HCEC 1CT (cell line): ENCODE measurements at places on chromosomes 7 and 10.

DNA sequence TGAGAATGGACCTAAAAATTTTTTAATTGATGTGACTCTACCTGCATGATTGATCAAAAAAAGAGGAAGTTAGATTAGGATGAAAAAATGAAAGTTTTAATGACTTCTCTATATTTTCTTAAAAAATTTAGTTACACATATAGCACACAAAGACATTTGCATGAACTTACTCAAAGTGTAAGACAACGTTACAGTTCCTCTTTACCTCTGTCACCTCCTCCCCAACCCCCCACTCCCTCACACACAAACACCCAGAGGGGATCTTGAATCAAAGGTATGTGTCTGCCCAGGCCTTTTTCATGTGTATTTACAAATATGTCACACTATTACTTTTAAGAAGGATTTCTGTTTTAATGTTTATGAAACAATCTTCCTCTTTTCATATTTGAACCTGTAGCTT is 20.6 kb upstream of the CDCA7L start:
- DNase-seq, result no peak

- DNase-seq, result no peak
Measured at GRCh38 chr10:87757685-87758084, 60.3 kb downstream of the ATAD1 start.

DNA sequence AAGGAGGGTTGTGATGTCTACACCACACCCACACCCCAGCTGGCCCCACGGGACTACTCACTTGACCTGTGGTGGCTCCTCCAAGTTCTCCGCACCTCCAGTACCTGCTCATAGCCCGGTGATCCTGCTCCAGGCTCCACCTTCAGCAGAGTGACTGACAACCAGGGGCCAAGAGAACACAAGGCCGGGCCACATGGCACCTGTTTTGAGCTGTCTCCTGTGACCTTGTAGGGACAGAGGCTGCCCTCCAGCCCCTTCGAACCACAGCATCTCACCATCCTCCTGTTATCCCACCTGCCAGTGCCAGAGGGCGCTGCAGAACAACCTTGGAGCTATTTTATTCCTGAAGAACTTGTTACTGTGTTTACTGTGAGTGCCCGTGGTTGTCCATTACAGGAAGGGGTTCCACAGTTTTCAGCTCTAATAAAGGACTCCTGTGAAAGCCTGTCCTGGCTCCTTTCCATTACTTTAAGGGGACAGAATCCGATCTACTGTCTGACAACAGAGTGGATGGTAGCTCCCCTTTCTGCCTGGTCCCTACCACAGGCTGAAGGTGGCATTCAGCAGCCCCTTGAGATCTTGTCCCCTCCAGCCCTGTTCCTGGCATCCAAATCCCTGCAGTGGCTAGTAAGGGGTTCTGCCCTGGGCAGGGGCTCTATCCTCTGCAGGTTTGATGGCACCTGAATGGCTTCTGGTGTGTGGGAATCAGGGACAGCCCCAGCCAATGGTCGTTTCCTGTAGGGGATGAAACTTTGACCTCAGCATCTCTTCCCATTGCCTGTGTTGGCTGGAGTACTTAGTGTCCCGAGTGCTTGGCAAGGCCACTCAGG is 50.8 kb downstream of the C10orf120 start:
- peak; percentile 21 for DNase-seq

DNA sequence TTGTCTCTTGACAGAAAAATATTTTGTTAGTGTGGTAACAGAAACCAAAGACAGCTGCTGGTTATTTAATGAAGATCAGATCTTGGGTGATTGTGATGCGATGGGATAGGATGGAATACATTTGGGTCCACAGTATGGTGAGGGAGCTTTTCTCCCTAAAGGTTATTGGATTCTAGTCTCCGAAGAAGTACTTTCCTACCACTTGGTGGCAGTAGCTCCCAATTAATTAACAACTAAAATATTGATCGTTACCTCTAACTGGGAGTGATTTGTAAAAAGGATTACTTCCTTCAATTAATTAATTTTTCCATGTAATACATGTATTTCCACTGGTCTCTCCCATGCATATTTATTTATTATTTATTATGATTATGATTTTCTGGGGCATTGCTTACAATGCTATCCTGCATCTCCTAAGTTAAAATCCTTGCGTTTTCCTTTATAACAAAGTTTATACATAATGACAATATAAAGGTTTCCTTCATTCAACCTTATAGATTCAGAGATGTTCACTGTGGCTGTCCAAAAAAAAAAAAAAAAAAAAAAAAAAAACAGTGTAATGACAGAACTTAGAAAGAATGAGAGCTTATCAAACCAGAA is 25.6 kb downstream of the TMEM196 start:
- DNase-seq, result peak; percentile 58

DNA sequence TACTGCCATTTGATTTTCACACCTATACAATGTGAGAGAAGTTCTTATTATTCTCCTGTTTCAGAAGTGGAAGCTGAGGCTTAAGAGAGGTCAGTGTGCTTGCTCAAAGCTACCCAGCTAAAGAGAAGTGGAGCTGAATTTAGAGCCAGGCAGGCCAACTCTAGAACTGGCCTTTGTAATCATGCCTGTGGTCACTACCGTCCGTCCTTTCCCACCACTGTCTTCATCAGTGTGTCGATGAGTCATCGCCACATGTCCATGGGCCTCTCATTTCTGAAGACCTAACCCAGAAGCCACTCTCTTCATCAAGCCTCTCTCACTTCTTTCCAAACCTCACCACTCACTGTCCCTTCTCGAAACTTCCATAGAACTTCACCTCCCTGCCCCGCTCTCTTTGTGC is 237.8 kb downstream of the KIAA1217 start:
- DNase-seq, result peak; percentile 81

DNA sequence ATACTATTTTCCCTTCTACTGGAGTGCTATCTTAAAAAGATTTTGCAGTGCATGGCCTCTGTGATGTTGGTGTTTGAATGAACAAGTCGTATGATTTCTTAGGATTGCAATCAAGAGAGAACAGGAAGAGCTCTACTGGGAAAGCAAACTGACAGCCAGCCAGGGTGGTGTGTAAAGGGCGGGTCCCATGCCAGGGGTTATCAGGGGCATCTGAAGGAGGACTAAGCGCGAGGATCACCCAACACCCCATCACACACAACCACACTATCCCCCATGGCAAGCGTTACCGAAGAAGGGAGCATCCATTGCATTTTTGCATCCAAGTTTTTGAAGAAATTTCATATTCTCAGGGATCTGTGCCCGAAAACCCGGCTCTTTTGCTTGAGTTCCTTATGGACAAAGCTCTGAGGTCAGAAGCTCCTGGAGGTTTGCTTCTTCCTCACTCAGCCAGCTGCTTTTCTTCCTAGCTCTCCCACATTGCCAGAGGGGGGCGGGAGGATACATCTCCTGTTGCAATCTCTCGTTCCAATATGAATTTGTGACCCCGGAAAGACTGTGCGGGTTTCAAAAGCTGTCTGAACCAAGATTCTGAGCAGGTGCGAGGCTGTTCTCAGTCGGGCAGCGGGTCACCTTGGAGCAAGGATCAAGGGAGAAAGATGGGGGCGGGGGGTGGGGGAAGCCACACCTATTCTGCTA is 5.2 kb downstream of the NEUROD6 start:
- DNase-seq, result no peak

- no peak for DNase-seq
Measured at GRCh38 chr7:122054393-122054792, 89.7 kb downstream of the AASS start.

DNA sequence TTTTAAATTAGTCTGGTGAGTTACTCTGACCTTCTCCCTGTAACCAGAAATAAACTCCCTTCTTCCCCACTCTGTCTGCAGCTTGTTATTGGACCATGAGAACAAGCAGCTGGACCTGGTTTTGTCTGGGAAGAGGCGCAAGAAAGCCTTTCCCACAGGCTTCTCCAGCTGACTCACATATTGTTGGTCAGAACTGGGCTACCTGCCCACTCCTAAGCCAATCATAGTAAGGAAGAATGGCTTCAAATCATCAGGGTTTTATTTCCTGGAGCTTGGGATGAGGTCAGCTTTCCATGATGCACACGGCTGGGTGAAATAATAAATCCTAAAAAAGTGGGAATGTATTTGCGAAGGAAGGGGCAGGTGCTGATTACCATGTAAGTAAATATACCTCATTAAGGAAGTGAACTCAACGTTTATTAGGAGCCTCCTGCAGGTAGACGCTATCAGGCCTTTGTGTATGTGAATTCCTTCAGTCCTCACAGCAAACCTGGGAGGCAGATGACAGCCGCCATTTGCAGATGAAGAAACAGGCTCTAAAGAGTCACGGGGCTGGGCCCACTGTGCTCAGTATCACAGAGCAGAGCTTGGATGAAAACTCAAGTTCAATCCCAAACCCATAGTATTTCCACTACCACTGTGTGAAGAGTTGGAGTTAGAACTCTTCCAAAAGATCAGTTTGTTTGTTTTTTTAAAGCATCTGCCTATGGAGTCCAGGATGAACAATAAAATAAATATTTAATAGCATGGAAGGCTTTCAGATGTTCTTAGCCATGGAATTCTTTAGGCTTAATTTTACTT is 32.8 kb downstream of the IL15RA start:
- DNase-seq, result peak; percentile 99

GRCh38 chr7:34973400-34973760 is 63.9 kb downstream of the DPY19L1 start:
- DNase-seq, result no peak

DNA sequence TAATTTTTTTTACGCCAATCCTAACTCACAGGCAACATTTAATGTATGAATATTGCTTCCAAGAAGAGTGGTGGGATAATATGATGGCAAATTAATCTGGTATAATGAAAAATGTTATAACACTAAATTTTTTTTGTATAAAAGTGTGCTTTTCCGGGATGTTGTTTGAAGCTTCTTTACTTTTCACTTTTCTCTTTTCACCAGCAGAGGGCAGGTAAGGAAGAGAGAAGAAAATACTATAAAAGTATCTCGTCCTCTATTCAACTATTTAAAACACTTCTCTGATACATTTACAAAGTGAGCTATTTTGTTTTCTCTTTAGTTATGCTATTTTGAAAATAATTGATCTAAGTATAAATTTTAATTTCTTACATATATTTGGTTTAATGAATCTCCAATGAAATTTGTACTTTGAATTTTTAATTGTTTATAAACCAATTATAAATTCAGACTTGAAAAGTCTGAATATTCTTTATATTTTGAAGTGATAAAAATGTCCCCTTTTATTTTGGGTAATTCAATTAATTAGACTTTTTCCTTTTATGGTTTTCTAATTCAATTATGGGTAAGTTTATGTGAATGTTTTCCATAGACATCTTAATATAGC is 20.7 kb upstream of the CFTR start:
- peak; percentile 18 for DNase-seq

DNA sequence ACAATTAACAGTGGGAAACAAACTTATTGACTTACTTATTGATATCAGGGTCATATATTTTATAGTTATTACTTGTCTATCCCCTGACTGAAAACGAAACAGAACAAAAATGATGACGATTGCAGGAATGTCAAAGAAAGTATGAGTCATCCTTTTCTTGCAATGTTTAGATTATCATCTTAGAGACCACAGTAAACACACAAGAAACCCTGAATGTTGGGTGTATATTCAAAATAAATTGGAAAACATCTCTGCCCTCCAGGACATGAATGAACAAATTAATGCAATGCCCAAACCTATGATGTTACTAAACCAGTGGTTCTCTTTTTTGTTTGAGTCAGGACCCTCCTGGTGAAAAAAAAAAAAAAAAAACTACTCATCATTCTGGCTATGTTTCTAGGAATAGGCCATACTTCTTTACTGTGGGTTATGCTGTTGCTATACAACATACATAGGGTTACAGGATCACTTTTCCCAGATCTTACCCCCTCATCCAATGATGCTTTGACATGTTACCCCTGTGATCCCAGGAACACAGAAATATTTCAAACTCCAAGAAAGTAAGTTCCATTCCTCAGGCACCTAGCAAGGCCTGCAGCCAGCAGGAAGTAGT is 623.4 kb upstream of the IGFBP3 start:
- peak; percentile 81 for DNase-seq

- DNase-seq, result no peak
Measured at GRCh38 chr10:103763374-103764202, 91.8 kb downstream of the SH3PXD2A start.

DNA sequence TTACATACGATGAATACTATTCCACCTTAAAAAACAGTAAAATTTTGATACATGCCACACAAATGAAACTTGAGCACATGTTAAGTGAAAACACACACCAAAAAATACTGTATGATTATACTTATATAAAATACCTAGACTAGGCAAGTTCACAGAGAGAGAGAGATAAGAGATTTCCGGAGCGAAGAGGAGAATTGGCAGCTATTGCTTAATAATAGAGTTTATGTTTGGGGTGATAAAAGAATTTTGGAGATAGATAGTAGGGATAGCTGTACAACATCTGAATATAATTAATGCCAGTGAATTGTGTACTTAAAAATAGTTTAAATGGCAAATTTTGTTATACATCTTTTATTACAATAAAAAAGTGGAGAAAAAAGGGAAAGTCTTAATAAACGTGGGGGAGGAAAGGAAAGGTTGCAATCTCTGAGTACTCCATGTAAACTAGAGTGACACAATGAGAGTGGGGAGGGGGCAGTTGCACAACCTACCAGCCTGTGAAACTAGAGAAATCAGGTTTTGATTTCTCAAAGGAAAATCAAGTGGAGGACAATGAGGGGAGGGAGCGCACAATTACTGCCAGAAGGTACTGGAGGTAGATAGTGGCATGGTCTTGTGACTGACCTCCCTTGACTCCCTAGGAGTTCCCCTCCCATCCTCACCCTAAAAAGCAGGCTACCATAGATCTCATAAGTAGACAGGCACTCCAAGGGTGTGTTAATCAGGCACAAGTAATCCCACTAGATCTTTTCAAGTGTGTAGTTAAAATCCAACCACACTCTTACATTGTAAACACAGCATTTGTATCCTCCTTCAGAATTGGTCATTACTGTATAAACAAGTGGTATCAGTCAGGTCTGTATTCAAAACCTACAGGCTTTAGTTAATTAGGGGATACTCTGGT is 31.6 kb upstream of the ANK3 start:
- no peak for DNase-seq

GRCh38 chr7:69018200-69018599 is 580.1 kb upstream of the AUTS2 start:
- DNase-seq, result no peak

DNA sequence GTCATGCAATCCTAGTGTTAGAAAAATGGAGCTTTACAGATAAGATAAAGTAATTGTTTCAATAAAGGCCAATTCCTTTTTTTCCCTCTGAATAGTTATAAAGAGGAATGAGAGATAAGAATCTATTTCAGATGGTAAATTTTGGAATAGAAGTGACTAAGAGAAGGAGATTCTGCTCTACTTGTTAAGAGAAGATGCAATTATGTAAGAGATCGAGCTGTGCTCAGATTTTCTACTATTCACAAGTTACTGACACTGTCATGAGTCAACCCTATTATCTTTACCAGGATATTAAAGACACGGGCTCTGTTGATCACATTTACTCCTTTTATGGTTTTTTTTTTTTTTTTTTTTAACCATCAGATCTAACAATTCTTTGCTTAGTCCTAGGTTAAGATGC is 511.3 kb downstream of the ARL4A start:
- peak; percentile 70 for DNase-seq

GRCh38 chr10:103295374-103296015 is 18.6 kb downstream of the INA start:
- DNase-seq, result peak; percentile 82
